Cortex of kidney (tissue), 1 donor: ENCODE measurements at places on chromosomes 13 and 19.

DNA sequence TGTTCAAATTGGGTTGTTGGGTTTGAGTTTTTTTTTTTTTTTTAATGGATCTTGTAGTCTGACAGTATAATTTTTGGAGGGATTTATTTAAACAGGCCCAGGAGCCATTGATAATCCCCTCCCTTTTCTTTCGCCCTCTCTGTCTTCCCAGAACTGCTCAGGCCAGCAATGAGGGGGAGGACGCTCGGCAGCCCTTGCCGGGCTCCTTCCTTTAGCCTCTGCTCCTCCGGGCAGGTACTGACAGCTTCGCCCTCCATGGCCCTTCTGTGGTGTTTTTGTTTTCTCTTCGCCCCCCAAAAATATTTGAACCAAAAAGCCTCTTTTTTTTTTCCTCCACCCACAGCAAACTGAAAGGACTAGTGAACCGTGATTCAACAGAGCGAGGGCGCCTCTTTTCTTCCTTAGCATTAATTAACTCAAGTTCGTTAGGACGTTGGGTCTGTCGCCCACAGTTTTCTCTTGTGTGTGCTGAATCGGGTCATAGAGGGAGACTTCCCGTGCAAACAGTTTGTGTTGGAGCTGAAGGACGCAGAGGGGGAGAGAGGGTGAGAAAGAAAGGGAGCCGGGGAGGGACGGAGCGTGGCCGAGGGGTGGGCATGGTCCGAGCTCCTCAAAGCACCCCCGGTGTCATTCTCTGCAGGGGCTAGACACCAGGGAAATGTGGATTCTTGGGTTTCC, 21.5 kb downstream of the NFIX start:
- DNase-seq = no peak

DNA sequence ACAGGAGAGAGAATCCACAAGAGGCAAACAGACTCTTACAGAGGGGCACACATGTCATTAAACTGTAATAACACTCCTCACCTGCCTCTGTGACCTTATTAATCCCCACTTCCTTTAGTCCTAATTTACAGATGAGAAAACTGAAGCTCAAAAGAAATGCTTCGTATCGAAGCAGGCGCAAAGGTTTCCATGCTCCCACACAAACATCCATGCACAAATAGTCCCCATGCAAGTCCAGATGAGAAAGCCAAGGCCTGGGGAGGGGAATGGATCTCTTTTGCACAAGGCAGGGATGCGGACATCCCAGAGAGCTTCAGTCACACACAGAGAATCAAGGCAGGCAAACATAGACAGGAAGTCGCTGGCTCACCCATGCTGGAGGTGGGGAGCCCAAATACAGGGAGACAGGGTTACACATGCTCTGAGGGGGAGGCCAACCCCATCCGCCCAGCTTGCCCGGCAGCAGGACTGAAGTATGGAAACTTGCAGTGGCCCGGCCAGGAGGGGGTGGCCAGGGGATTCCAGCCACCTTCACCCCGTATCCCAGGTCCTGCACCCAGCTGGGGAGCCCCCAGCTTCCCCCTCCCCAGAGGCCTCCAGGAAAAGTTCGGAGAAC, 468 bp downstream of the S1PR5 start:
- DNase-seq = no peak

GRCh38 chr19:5697022-5697889, 7.2 kb downstream of the RPL36 start:
- no peak for DNase-seq

DNA sequence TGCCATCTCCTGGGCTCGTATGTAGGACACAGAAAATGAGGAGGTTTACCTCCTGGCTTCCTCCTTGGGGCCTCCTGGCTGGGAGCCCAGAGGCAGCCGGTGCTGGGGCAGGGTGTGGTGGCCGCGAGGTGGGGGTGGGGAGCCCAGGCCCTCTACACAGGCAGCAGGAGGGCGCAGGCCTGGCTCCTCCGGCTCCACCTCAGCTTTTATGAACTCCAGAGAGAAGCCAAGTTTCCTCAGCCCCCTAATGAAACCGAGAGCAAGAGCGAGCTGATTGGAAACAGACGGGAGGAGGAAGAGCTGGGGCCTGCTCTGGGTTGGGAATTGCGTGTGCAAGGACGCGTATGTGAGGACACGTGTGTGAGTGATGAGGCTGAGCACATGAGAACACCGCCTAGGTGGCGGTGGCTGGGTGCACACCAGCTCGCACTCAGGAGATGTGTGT, 23.1 kb downstream of the LYL1 start:
- no peak for DNase-seq

DNA sequence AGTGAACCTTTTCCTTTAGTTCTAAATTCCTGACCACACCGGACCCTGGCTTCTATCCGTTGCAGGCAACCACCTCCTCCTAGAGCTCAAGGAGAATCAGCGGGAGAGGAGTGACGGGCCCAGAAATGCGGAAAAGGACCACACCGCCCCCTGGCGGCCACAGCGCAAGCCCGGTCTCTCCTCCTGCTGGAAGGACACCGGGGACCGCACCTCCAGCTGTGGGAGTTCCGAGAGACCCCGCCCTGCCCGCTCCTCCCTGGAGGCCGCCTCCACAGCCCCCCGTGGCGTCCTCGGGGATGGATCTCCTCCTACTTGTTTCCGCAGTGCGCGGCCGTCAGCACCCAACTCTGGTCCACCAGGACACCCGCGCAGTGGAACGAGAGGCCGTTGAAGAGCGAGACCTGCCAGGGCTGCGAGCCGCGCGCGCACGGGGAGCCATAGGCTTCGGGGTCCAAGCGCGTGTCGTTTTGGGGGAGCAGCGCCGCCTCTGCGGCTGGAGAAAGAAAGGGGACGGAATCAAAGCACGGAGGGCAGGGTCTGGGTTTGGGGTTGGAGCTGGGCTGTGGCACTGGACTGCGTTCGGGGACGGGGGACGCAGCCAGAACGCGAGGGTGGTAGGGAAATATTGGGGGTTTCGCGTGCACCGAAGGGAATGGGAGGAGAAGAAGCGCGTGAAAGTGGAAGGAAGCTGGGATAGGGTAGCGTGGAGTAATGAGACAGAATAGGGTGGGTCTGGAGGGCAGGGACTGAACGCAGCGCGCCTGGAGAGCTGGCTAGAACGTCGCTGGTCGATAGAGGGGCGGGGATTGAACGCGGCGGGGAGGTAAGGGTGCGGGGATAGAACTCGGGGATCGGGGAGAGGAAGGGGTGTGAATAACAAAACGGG, 2.5 kb downstream of the KLK10 start:
- no peak for DNase-seq

- no peak for DNase-seq
These were observed 8.2 kb downstream of the RAB11B start for GRCh38 chr19:8398311-8398771.

DNA sequence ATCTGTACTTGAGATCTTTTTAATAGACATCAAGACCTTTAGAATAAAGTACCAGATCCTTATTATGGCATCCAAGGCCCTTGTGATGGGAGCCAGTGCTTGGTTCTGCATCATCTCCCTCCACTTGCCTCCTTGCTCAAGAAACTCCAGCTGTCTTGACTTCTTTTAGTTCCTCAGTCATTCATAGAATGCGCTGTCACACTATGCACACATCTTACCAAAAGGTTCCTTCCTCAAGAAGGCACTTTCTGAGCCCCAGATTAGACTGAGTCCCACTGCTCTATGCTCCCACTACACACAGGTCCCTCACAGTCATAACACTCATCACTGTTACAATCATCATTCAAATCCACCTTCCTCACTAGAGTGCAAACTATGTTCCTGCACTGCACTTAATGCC, 57.8 kb upstream of the ITM2B start:
- no peak for DNase-seq

DNA sequence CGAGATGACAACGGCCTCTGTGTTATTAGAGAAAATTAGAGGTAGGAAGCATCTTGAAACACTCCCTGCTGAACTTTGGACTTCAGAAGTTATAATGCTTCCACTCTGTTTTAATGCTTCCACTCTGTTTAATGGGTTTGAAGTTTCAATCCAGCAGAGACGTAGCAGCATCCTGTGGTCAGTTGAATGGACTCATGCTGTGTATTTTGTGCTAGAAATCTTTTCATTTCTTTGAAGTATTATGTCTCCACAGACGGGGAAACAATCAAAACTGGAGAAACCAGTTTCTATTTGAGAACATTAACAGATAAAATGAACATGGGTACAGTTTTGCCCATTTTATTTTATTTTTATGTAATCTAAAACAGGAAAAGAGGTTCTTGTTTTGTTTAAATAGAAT, 1736.2 kb downstream of the SLITRK5 start:
- DNase-seq = no peak

DNA sequence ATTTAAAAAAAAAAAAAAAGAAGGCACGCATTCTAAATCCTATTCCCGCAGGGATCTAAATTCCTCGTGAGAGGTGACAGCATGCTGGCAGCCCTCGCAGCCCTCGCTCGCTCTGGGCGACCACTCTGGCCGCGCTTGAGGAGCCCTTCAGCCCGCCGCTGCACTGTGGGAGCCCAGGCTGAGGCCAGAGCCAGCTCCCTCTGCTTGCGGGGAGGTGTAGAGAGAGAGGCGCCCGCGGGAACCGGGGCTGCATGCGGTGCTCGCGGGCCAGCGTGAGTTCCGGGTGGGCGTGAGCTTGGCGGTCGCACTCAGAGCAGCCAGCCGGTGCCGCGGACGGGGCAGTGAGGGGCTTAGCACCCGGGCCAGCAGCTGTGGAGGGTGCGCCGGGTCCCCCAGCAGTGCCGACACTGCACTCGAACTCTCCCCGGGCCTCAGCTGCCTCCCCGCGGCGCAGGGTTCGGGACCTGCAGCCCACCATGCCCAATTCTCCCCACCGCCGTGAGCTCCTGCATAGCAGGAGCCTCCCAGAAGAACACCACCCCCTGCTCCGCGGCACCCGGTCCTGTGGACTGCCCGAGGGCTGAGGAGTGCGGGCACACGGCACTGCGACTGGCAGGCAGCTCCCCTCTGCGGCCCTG, 553.9 kb downstream of the LMO7 start:
- DNase-seq = no peak
